ENCODE measurements at places on chromosomes 2 and 18.
A peak's percentile ranks its signal among the peaks of the same experiment; 100 is the strongest.

- DNase-seq, result no peak
Observed at GRCh38 chr18:73482901-73483300, 615.1 kb upstream of the NETO1 start.

- DNase-seq, result peak; percentile 74
Observed at GRCh38 chr2:54499661-54500060, 43.5 kb downstream of the SPTBN1 start.

DNA sequence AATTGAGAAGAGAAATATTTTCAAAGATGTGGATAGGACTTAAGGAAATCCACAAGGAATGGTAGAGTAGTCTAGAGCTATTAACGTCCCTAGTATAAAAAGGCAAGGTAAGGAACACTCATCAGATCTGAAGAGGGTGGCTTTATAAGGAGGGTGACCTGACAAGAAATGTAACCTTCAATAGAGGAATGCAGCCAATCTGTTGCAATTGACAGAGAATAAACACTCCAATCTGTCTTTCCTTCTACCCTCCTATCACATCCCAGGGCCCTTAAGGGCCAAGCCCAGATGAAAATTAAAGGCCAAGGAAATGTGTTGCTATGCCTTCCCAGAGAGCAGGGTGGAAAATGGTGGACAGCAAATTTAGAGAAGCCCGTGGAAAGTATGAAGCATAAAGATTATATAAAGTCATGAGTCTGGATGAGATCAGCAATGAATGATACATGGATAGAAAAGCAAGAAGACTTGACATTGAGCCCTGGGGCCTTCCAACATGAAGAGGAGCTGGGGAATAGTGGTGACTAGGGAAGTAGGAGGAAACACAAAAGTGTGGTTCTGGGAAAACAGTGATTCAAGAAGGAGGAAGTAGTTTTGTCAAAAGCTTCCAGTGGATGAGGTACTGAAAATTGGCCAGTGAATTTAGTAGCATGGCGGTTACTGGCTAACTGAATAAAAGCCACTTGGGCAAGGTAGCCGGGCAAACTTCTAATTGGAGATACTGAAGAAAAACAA lies 270.6 kb upstream of the TANK start:
- no peak for DNase-seq

GRCh38 chr18:43692099-43692690 lies 414.9 kb upstream of the SYT4 start:
- DNase-seq, result peak; percentile 3

DNA sequence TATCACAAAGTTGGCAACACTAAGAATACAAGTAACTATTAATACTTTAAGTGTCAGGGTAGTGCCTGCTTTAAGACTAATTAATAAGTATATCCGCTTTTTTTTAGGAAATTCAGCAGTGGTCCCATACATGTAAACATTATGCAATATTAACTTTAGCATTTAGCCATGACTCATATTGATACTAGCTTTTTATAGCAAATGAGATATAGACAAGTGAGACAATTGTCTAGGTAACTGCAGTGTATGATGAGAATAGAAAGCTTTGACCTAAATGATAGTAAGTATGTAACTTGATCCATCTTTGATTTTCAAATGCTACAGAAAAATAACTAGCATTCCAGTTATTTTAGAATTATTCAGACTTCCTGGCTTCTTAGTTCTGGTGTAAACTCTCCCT lies 27.4 kb upstream of the VRK2 start:
- peak; percentile 22 for DNase-seq

Measured in fibroblast of the aortic adventitia (primary cell).